ENCODE measurements at places on chromosomes 11 and 22.

GRCh38 chr11:114924042-114924441, 245.7 kb downstream of the NXPE2 start:
- DNase-seq = no peak

- no peak for DNase-seq
Observed at GRCh38 chr11:16278979-16279378, 77.4 kb downstream of the SOX6 start.

DNA sequence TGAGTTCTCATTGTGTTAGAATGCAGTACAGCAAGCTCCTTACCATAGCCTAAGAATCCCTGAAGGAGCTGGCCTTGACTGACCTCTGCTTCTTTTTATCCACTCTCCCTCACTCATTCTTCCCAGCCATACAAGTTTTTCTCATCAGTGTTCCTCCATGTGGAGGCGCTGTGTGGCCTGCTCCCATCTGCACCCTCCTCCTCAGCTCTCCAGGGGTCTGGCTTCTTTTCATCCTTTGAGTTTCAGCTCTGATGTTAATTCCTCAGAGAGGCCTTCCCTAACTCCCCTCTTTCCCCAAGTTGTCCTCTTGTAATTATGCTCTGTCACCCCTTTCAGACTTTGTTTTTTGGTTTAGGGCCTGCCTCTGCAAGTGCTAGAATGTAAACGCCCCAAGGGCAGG, 144.8 kb downstream of the WNT7B start:
- no peak for DNase-seq

- DNase-seq = no peak
Observed at GRCh38 chr22:22161924-22162851, 82.4 kb upstream of the VPREB1 start.

DNA sequence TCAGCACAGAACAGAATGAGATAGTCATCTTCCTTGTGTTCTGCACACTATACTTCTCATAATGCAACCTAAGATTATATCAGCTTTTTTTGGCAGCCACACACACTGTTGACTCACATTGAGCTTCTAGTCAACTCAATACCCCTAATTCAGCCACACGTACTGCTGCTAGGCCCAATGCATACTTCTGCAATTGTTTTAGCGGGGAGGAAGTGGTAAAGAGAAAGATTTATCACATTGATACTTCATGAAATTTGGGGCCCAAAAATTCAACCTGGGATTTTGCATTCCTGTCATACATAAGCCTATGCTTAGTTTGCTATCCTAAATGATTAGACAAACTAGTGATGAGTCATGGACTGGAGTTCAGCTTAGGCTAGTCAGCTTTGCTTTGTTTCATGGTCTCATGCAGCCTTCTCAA, 8.6 kb upstream of the UPB1 start:
- peak; percentile 19 for DNase-seq

- no peak for DNase-seq
Observed at GRCh38 chr11:95140397-95141033, 50.9 kb downstream of the ENDOD1 start.

DNA sequence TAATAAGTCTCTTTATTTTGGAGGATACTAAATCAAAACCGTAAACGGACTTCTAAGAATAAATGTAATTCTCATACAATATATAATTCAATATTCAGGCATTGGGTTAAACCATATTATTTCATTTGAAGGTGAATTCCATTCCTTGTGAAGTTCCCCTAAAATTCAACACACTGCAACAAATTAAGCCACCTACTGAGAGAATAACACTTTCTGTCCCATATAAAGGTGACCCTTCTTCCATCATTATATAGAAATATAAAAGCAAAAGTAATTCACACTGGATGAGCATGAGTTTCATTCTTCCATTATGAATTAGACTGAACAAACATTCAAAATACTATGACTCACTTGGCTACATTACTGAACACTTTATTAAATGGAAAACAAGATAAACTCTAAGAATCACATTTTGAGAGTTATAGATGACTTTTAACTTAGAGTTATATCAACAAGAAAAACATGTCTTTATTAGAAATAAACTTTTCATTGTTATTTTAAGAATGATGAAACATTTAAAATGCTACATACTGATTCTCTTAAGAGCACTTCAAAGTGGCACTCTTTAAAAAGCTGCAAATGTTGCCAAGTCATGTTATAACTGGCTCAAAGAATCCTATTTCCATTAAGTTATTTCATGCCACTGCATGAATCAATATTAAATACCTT, 2.8 kb downstream of the SESN3 start:
- DNase-seq = no peak

DNA sequence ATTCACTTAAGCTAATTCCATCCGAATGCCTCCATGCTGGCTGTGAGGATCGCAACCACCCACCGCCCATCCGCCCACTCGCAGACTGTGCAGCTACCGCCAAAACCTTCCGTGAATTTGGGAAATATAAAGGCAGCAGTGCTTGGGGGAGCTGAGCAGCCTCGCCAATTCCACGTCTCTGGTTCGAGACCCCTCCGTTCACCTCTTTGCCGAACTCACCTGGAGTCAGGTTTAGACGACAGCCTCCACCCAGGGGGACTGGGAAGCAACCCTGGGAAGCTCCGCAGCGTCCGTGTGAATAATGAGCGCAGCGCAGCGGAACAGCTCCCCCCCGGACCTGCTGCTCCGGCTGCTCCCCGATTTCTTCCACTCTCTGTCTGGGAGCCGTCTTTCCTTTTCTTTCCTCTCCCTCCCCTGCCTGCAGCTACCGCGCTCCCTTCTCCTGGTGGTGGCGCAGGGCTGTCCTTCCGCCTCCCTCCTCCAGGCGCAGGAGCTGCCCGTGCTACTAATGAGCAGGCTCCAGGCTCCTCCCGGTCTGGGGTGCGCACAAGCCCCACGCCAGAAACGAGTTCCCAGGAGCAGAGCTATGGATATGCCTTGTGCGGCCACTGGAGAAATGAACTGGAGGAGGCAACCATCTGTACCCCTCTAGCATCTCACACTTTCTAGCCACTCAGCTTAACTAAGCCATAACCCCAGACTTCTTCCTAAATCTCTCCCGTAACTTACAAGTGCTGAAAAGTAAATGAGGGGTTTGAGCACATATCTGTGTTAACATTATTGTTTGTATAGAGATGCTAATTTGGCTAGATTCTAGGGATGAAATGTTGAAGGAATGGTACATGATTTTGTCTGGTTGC, 107.3 kb downstream of the XKR3 start:
- DNase-seq = no peak

DNA sequence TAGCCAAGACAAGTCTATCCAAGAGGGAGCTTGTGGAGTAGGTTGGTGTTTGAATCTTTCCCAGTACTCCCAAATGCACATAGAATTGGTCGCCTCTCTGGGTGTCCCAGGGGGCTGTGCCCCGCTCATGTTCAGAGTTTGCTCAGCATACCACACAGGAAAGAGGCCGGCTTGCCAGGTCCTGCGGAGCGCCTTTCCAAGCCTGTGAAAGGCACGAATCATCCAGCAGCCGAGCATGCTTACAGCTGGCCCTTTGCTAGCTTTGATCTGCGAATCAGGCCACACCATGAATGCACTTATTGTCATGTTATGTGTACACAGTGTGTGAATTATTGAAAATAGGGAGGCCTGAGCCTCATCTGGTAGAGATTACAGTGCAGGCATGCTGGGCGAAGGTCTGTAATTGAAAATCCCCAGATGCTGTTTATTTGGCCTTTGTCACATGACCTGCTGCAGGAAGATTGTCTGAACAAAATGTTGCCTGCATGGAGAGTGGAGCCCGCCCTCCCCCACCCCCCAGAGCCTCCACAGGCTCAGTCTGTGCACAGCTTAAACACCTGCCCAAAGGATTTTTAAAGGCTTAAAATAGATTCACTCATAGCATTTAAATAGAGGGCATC, 163.3 kb upstream of the RASSF10 start:
- DNase-seq = peak; percentile 29

DNA sequence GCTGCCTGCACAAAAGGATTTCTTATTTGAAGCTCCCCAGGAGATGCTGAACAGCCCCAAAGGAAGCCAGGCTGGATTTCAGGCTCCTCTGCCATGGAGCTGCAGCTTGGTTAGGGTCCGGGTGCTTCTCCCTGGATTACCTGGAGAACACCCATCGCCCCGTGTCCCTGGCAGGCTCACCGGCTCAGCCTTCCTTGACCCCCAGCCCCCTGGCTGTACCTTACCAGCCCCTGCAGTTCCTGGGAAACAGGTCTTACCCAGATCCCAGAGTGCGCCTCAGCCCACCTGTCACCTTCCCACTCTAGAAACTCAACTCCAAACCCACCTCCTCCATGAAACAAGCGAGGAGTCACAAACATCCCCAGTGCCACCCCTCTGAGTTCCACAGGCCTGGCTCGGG, 45.3 kb upstream of the CD5 start:
- DNase-seq = no peak

DNA sequence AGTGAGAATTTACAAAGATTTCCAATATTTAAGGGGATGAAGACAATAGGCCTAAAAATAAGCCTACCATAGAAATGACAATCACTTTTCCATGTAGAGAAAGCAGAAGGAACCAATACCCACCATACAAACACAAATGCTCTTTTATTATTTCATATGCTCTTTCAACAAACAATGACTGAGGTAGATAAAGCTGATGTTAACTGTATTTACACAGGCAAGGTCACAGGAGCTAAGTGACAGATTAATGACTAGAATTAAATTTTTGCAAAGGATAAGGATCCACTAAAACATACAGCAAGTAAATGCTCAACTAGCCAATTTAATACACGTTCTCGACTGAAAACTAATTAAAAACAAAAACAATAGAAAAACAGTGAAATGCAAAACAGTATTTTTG, 34.2 kb downstream of the PICALM start:
- DNase-seq = no peak

DNA sequence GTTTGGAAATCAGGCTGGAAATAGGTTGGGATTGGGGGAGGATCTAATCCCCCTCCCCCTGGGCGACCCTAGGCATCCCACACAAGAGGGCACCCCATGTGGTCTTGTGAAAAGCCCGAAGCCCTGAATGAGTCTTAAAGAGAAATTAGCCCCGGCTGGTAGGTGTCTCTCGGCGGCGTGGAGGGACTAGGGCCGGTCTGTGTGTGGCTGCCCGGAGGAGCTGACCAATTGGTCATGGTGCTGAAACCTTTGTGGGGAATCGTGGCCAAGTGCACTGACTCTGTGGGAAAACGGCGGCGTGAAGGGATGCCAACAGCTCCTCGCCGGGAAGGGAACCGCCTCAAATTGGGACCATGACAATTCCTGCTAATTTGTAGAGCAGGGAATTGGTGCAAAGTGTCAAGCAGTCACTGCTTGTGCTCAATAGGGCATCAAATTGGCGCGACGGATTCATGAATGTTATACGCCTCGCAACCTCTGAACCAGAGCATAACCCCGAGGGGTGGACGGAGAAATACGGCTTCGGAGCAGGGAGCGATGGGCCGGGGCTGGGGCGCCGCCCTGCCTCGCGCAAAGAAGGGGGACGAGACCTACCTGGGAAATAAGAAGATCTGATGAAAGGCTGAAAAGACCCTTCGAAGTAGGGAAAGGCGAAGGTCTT, 1.5 kb downstream of the DBX1 start:
- DNase-seq = peak; percentile 28

DNA sequence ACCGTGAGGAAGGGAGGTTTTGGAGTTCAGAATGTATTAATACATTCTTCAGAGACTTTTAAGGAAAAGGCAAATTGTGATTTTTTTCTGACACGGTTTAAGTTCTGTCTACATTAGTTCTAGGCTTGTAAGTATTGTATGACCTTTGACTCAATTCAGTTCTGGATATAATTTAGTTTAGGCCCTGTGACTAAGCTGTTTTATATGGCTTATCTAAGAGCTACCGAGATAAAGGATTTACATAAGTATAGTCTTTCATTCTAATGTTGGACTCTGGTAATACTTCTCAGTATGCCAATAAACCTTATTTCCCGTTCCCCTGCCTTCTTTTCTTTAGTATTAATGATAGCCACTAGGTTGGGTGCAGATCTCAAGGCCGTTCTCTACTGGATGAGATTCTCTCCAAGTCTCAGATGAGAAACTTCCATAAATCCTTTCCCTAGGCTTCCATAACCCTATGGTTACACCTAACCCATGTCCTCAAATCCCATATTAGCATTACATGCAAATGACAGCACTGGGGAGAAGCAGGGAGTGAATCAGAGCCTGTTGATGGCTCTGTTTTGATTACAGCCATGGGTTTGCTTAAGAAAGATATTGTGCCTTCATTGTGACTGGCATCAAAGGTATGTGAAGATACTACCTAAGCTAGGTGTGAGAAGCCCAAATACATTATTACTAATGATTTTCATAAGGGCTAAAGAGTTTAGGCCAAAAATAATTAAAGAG, 38.7 kb downstream of the BARX2 start:
- no peak for DNase-seq

DNA sequence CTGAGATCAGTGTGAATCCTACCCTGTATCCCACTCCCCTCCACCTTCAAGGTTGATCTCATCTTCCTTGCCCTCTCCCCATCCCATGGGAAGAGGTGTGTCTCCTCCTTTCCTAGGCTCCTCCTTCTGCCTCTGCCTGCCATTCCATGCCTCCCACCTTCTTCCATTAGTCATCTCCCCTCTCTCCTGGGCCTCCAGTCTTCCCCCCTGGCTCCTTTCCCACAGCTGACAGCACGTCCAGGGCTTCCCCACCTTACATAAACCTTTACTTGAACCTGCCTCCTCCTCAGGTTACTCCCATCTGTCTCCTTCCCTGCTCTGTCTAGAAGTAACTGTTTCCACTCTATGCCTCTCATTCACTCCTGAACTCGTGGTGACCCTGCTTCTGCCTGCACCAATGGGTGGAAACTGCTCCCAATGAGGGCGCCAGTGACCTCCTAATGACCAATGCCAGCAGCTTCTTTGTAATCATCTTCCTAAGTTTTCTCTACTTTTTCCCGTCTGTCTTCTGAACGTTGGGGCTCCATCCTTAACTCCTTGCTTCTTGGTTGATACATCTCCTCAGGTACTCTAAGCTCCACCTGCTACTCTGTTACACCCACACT, 266.9 kb upstream of the NARS2 start:
- DNase-seq = no peak

- no peak for DNase-seq
Observed at GRCh38 chr11:111426617-111427016, 47.5 kb upstream of the POU2AF1 start.

- no peak for DNase-seq
Observed at GRCh38 chr11:129959687-129960086, 42.9 kb downstream of the PRDM10 start.

DNA sequence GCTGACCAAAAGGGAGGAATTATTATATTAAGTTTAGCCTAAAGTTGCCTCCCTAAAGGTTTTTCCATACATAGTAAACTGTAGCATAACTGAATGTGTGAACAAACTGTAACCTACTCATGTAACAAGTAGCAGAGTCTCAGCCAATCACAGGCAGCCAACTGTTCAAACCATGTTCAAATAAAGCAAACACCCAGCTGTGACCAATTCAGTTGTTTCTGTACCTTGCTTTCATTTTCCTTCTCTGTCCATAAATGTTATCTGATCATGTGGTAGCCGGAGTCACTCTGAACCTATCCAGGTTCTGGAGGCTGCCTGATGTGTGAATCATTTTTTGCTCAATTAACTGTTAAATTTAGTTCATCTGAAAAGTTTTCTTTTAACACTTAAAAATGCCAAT, 373.5 kb downstream of the GUCY1A2 start:
- DNase-seq = no peak

DNA sequence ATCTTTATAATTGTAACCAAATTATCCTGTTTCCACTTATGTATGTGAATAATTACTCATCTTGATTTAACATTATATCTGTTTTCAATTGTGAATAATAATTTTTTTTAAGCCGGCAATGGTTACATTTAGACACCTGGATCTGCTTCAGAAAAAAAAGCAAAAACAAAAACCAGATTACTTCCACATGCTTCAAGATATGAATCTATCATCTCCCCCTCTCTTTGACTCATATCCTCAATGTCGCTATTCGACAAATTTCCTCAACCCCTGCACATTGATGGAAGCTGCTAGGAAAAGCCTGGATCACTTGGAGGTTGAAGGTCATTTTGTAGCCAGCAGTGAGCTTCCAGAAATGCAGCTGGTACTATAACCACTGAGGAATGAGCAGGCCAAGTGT, 42.7 kb downstream of the SLC1A2 start:
- no peak for DNase-seq

Measured in A549 (cell line).